ENCODE measurements at places on chromosomes 2 and 18. TPM values are rescaled to one million over a fixed set of nuclear protein-coding genes. Genes with fewer than 3 reads are reported as not detected.

The CNDP1 gene
- 0.04 TPM for polyA plus RNA-seq

DNA sequence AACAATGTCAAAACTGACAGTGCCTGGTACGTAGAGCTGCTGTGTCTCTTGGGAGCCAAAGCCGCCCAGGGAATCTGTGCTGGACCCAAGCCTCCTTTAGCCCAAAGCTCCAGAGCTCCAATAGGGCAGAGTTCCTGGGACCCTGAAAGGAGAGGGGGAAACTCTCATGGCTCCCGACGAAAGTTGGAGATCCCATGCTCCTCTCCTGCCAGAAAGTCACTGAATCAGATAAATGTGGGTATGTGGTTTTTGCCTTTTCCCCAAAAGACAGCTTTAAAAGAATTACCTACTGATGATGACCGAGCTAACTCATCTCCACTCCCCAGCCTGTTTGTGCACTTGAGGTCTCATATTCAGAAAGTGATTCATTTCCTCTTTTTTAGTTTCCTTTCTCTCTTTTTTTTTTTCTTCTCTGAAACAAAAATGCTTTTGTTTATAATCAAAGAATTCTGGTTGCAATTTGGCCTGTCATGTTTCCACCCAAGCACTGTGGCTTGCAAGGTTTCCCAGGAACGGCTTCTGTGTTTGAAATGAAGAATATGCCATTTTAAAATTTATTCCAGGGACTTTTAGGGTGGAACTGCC is 14.1 kb upstream of the PMAIP1 start:
- no peak for DNase-seq

DNA sequence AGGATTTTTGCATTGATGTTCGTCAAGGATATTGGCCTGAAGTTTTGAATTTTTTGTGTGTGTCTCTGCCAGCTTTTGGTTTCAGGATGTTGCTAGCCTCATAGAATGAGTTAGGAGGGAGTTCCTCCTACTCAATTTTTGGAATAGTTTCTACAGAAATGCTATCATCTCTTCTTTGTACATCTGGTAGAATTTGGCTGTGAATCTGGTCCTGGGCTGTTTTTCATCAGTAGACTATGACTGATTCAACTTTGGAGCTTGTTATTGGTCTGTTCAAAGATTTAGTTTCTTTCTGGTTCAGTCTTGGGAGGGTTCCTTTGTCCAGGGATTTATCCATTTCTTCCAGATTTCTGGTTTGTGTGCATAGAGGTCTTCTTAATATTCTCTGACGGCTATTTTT is 166.7 kb downstream of the ST6GAL2 start:
- no peak for DNase-seq

- DNase-seq: no peak
Observed at GRCh38 chr18:37428288-37428974, 137.2 kb downstream of the CELF4 start.

GRCh38 chr2:198168651-198169050 is 364.3 kb downstream of the PLCL1 start:
- DNase-seq: no peak

Measured in psoas muscle (tissue), 8 donors.